ENCODE measurements at places on chromosomes 16 and 17.

DNA sequence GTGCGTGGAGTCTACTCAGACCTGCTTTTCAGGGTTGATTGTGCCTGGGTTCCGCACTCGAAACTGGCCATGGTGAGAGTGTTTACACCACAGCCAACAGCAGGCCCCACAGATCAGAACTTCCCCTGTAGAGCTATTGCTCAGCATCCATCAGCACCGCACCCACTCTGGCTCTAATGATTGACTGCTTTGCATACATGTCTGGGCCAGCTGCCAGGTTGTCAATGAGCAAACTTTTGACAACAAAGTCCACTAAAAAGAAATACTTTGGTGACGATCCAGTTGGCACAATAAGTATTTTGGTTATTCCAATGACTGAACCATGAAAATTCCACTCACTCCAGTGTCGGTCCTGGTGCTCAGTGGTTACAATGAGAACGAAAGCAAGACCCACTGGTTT lies 190.7 kb downstream of the FOXL1 start:
- DNase-seq, result no peak

GRCh38 chr16:57996406-57997175 lies 3.9 kb downstream of the ZNF319 start:
- no peak for DNase-seq

- DNase-seq, result no peak
These were observed 26.7 kb downstream of the TBX4 start for GRCh38 chr17:61478790-61479492.

DNA sequence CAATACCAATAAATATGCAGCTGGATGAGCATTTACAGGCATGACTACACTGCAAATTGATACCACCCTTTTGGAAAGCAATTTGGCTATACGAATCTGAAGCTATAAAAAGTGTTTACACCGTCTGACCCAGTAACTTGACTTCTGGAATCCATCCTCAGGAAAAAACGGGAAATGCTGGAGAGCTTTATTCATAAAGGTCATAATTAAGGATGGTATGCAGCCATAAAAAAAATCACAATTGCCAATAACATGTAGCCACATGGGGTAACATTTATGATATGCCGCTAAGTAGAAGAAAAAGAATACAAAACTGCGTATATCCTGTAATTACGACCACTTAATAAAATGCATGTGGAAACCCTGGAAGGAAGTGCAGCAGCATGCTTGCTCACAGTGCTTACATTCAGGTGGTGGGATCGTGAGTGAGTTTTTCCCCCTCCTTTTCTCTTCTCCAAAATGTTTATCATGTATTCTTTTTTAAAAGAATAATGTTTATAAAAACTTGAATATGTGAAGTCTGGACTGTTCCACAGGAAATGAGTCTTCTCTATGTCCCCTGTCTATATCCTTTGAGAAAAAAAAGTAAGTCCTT lies 34.2 kb downstream of the COPRS start:
- DNase-seq, result no peak

DNA sequence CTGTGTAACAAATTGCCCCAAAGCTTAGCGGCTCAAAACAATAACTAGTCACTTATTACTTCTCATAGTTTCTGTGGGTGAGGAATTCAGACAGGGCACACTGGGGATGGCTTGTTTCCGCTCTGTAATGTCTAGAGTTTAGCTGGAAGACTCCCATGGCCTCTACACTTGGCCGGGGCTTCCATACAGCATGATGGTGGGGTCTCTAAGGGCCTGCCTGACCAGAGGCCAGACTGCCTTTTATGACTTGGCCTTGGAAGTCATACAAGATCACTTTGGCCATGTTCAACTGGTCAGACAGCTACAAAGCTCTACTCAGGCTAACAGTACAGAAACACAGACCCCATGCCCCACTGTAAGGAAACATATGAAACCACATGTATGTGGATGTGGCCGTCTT lies 8.2 kb downstream of the GLP2R start:
- DNase-seq, result peak; percentile 32

DNA sequence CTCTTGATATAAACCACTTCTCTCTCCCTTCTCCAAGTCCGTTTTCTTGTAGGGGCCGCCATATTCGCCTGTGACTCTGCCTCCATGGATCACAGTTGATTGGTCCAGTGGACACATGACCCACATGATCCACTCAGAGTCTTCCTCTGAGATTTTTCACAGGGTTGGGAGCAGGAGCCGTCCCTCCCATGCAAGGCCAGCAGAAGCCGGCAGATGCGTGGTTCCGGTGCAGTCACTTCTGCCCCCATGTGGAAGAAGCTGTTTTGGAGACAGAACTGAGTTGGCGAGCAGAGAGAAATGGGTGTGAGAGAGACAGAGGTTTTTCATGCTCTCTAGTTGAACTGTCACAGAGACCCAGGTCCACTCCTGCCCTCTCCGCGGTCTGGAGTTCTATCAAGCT lies 83.3 kb downstream of the C16orf95 start:
- DNase-seq, result no peak

DNA sequence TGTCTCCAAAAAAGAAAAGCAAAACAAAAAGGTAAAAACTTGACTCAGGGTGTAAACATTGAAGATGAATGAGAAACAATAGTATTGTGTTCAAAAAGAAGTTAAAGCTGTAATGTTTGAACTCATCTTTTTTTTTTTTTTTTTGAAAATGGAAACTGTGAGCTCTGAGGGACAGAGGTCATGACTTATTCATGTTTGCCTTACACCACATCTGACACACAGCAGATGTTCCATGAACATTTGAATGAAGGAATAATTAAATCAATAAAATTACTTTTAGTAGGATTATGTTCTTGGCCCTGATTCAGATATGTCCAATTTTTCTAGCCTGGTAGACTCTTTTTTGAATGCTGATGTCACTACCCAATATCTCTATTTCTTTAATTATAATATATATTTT lies 95.7 kb upstream of the MED13 start:
- DNase-seq, result no peak

GRCh38 chr16:30637944-30638343 lies 12.8 kb upstream of the PRR14 start:
- DNase-seq, result no peak

- DNase-seq, result no peak
These were observed 11.8 kb downstream of the NXPH3 start for GRCh38 chr17:49587366-49588073.

- DNase-seq, result no peak
These were observed 7.5 kb downstream of the MYH3 start for GRCh38 chr17:10649602-10650001.

DNA sequence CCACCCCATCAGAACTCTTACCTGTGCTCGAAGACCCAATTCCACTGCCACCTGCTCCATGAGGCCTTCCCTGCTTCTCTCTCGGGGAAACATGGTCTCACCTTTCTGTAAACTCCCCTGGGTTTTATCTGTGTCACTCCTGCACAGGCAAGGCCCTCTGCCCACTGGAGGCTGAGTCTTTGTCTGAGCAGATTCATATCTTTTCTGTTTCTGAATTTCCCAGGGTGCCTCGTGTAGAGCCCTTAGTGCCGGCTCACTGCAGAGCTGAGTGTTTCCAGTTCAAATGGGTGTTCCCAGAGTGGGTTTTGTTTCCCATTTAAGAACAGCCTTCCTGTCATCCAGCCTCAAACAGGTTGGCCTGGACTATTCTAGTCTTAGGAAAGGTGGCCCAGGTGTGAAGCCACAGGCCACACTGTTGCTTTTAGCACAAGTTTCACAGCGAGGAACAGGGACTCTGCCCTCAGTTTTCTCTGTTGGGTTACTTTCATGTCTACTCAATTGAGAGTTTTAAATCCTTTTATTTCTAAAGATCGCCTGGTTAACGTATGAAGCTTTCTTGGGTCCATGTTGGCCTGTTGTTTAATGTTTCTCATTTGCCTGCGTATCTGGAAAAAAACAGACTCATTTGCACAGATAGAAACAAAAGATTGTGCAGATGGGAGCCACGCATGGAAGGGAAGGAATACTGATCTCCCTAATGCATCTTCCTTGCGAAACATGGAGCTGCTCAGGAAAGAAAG lies 228.7 kb downstream of the MSI2 start:
- DNase-seq, result no peak

DNA sequence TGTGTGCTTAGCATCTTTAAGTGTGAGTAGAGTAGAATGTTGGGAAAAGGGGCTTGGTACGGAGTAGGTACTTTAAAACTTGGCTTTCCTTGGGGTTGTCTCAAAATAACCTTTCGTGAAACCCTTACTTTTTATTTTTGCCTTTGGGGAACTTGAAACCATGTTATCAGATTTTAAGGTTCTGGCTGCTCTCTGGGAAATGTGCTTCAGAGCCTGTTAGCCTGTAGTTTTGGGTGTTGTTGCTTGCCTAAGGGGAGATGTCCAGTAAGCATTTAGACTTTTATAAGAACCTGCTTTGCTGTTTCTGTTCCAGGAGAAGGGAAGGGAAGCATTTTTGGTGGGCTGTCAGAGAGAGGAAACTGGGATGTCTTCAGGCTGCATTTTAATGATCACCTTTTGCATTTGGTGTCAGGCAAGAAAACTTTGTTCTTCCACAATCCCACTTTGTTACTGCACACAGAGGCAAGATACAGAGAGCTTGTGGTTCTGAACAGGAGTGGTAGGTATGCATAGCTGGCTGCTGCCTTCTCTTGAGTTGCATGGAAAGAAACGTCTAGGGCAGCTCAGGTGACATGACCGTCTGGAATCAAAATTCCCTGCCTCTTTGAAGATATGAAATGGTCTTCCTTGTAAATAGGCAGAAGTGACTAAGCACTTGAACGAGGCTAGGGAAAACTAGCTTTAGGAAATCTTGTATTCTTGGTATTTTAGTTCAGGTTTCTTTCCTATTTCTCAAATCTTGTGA lies 1.7 kb downstream of the RABEP1 start:
- DNase-seq, result no peak

- DNase-seq, result no peak
These were observed 24.6 kb downstream of the LYRM9 start for GRCh38 chr17:27868565-27868964.

Measured in vagina (tissue), 2 donors.